SJSA1 (cell line): ENCODE measurements at places on chromosomes 1 and 21. TPM values are rescaled to one million over a fixed set of nuclear protein-coding genes. Genes with fewer than 3 reads are reported as not detected.

The AGPAT3 gene
- total RNA-seq: 43.5 and 66.9 TPM in 2 replicates

DNA sequence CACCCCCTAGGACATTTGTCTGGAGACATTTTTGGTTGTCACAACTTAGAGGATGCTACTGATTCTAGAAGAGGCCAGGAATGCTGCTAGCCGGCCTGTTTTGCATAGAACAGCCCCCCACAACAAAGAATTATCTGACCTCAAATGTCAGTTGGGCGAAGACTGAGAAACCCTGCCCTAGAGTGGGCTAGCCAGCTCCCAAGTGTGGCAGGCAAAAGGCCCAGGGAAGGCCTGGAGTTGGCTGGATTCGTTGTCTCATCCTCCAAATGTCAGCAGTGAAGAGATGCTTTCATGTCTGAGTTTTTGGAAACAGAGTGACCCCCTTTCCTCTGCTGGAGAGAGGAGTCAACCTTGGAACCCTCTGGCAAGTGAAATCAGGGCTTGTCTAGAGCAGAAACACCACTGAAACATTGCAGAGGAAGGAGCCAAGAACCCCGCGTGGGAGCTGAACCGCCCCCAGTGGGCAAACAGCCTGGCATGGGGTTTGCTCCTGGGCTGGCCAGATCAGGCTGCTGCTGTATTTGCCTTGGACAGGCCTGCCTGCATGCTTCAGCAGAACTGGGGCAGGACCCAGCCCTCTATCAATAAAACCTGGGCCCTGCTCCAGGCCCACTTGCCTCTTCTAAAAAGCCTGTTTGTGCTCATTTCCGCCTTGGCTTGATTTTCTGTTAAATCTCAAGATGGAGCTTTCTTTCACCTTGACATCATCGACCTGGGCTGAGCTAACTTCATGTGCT, 32.9 kb downstream of the RASSF5 start:
- no peaks in the 10 kb centered on the region for H3K36me3 ChIP-seq
- no peaks in the 10 kb centered on the region for H3K4me1 ChIP-seq
- no peaks in the 10 kb centered on the region for H3K27me3 ChIP-seq
- H3K27ac ChIP-seq: no peak overlapping the region

The RAB42 gene
- total RNA-seq: 1.1 and 6.1 TPM in 2 replicates

The SPATA17 gene
- total RNA-seq: 0.29 TPM in 1 of 2 replicates, not detected in the other

GRCh38 chr1:42779725-42780124, 5.1 kb upstream of the TMEM269 start:
- no peak overlapping the region for H3K4me3 ChIP-seq
- DNase-seq: no peak
- H3K27ac ChIP-seq: no peak overlapping the region
- no peaks in the 10 kb centered on the region for H3K27me3 ChIP-seq
- H3K4me1 ChIP-seq: no peaks in the 10 kb centered on the region
- H3K36me3 ChIP-seq: peaks cover 63% of the 10 kb centered on the region

The SPRR4 gene
- total RNA-seq: not detected in 2 replicates

GRCh38 chr1:206030714-206031113, 7.0 kb upstream of the CTSE start:
- peak; percentile 56 for DNase-seq
- no peaks in the 10 kb centered on the region for H3K36me3 ChIP-seq

- H3K36me3 ChIP-seq: no peaks in the 10 kb centered on the region
- no peak overlapping the region for H3K4me3 ChIP-seq
- H3K4me1 ChIP-seq: peaks cover 8% of the 10 kb centered on the region
- peaks cover 19% of the 10 kb centered on the region for H3K27me3 ChIP-seq
Observed at GRCh38 chr1:26153966-26154532, 4.8 kb upstream of the FAM110D start.

The ALPL gene
- 269 and 410 TPM in 2 replicates for total RNA-seq

DNA sequence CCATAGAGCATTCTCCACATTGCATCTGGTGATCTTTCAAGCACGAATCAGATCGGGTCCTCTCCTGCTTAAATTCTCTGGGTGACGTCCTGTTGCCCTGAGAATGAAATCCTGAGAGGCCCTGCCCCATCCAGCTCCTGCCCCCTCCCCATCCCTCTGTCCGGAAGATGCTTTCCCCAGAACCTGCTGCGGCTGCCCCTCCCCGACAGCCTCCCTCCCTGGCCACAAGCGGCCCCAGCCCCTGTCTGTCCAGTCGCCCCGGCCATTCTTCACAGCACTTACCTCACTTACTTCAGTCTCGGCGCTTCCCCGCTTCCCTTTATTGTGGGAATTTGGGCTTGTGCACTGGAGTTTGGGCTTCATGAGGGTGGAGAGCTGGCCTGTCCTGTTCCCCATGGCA, 40.3 kb downstream of the TAS1R2 start:
- H3K27me3 ChIP-seq: peaks cover 32% of the 10 kb centered on the region
- no peaks in the 10 kb centered on the region for H3K4me1 ChIP-seq

GRCh38 chr1:109397581-109398342, at the start of gene SORT1:
TSS of gene SORT1 (minus strand) at chr1:109397918. CDS start at chr1:109397892, 26 bp downstream.
- DNase-seq: peak; percentile 87
- H3K27me3 ChIP-seq: no peaks in the 10 kb centered on the region
- H3K36me3 ChIP-seq: peaks cover 19% of the 10 kb centered on the region
- no peak within 1 kb of the TSS for H3K27ac ChIP-seq
- peak within 1 kb of the TSS; percentile 87 for H3K4me3 ChIP-seq
- H3K4me1 ChIP-seq: peaks cover 56% of the 10 kb centered on the region

DNA sequence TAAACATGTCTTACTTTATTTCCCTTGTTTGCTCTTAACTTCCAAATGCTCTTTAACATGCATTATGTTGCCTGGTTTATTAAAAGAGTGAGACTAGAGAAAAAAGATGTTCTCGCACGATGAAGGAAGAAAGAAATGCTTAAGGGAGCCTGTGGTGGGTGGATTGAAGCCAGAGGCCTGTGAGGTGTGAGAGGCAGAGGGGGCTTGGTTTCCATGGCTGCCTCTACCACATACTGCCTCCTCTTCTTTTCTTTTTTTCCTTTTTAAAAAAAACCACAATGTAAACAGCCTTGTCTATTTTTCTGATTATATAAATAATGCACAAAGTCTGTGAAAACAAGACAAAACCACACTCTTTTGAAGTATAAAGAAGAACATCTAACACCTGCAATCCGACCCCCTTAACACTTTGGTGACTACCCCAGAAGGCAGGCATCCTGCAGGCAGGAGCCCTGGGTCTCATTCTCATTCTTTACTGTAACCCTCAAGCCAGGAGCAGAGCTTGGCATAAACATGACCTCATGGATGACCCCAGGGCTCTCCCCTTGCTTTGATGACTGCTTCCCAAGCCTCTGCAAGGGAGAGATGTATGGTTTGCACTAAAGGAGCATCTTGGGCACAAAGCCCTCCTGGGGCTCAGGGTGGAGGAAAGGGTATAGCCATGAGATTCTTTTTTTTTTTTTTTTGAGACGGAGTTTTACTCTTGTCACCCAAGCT, 10.1 kb upstream of the PARP1 start:
- H3K4me3 ChIP-seq: no peak overlapping the region
- H3K36me3 ChIP-seq: no peaks in the 10 kb centered on the region
- DNase-seq: no peak
- H3K27me3 ChIP-seq: peaks cover 18% of the 10 kb centered on the region
